HuH-7.5 (cell line): ENCODE measurements at places on chromosomes 5 and 9.

GRCh38 chr9:137136881-137137607 is 1.9 kb upstream of the GRIN1 start:
- DNase-seq: no peak

GRCh38 chr9:9747787-9748186 is 865.0 kb downstream of the PTPRD start:
- DNase-seq: no peak

DNA sequence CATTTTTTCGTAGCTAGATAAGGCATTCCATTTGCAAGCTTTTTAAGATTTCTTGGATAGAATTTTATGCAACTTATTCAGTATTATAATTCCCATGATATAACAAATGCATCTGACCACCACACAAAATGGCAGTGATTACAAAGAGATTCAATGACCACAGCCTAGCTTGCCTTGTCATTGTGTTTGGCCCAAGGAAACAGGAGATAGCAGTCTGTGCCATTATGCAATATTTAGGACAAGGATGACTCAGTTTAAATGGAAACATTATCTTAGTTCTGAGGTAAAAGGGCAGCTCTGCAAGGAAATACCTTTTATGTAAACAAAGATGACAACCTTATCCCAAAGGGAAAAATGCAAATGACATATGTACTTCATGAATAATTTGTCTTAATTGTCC is 89.8 kb downstream of the NUDT12 start:
- no peak for DNase-seq

DNA sequence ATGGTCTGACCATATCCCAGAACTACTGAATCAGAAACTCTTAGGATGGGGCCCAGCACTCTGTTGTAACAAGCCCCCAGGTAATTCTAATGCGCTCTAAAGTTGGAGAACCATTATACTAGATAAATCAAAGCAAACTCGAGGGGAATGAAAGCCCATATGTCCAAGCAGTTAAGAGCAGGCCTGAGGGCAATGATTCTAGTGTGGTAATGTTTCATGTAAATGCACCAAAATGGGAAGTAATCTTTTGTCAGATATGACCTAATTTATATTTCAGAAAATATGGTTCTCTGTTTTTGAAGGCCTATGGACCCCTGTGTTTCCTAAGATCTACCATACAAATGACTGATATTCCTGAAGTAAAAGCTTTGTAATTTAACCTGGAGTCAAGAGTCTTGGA is 108.0 kb upstream of the PTGER4 start:
- DNase-seq: no peak

- no peak for DNase-seq
Observed at GRCh38 chr9:99345942-99346341, 123.9 kb downstream of the SEC61B start.

DNA sequence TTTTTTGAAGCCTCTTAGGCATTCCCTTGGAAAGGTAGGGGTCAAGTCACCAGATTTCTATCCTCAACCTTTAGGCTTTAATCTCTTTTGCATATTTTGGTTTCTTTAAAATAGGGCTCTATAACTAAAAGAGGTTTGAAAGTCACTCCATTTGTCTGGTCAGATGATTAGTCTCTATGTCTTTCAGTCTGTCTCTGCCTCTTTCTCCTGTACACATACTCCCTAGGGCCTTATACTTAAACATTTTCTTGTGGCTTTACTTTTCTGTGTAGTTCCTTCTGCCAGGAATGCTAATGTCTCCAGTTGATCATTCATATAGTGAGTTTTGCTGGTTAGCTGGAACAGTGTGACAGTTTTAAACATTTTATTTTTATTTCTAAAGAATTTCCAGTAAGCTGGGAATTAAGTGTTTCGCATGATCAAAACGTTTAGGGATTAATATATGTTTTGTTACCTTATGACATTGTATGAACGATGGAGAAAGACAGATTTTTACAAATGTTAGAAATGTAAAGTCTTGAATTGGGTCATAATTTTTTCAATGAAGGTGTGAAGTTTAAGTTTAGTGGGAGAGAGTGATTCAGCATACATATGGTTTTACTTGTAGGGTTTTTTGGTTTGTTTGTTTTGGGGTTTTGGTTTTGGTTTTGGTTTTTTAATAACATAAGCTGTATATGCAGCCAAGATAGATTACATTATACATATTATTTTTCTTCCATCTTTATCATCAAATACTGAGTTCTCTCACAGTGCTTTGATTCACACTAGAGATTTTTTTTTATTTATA is 90.6 kb downstream of the ZCCHC7 start:
- no peak for DNase-seq
